Lung (tissue), 17 donors: ENCODE measurements at places on chromosomes 11 and 22. TPM values are rescaled to one million over a fixed set of nuclear protein-coding genes. Genes with fewer than 3 reads are reported as not detected.

DNA sequence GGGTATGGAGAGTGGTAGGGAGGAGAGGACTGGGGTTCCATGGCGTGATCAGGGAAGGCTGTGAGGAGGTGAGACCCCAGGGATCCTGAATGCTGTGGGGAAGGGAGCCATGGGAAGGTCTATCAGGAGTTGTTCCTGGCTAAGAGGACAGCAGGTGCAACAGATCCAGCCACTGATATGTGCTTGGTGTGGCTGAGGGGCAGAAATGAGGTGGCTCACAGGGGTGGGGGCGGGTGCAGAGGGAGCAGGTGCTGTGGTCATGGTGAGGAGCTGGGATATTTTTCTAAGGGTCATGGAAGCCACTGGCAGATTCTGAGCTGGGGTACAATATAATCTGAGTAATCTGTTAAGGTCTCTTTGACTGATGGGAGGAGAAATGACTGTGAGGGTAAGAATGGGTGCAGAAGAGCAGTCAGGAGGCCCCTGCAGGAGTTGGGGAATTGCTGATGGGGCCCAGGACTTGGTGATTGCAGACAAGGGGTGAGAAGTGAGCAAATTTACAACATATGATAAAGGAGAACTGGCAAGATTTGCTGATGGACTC lies 31.3 kb upstream of the DMC1 start:
- no peak for DNase-seq

DNA sequence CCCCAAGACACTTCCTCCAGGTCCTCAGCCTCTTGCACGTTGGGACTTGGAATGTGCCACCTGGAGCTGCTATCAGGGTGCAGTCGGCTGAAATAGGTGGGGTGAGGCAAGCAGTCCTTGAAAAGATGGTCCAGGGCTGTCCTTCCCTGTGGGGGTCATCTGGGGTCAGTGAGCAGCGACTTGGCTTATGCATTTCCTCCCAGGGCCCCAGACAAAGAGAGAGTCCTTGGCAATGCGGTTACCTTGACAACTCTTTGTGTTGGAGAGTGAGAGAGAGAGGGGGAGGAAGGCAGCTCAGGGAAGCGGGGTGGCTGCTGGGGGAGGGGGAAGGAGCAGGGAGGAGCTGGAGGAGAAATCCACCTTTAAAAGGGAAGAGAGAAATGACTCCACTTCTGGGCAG lies 93.8 kb downstream of the MIAT start:
- DNase-seq: peak; percentile 47

GRCh38 chr22:22911327-22912134 lies 23.9 kb downstream of the IGLL5 start:
- DNase-seq: no peak

DNA sequence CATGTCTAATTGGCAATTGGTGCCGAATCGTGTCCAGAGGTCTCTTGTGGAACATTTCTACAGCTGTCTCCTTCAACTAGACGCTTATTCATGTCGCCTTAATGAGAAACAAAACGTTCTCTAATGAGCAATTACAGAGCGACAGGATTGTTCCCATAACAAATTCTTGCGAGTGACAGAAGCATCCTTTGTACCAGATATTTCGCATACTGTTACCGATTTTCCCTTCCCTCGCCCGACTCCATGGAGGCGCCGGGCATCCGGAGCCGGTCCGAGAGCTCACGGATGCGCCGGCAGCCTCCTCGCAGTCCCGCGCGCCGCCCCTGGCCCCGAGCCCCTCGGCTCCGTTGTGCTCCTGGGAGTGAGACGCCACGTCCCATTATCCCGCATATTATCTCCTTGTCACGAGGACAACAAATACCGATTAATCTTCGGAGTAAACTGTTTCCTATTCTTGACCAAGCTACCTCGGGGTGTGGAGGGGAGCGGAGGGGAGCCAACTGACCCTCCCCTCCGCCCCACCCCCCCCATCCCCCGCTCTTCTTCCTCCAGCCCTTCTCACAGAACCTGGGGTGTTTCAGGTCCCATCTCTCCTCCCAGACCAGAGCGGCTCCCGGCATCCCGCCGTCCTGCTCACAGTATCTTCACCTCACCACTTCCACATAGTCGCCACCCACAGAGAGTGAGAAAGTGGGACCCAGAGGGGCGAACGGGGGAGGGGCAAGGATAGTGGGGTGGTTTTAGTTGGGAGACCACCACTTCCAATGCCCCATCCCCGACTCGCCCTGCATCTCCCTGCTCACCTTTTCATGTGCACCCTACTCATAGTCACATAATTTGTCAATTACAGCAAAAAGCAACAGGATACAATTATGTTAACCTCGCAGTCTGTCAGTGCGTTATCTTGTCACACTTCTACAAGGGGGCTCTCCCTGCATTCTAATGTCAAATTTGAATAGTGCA lies 11.4 kb downstream of the PAX6 start:
- no peak for DNase-seq

GRCh38 chr11:128552783-128553661 lies 34.3 kb downstream of the ETS1 start:
- DNase-seq: no peak

DNA sequence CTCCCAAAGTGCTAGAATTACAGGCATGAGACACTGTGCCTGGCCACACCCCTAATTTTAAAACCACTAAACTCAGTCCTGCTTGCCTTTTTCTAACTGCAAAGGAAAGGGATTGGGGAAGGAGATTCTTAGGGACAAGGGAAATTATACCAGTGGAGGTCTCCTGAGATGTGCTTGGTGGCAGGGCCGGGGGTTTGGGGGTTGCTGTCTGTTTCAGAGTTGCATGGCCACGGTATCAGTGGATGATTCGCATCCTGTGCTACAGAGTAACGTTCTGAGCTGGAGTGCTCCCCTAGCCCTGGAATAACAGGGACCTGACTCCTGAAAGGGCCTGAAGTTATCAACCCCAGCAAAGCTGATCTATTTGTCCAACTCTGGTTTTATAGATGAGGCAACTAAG lies 846 bp upstream of the GPHA2 start:
- DNase-seq: no peak

GRCh38 chr11:36060926-36061325 lies 117.1 kb downstream of the LDLRAD3 start:
- DNase-seq: no peak

DNA sequence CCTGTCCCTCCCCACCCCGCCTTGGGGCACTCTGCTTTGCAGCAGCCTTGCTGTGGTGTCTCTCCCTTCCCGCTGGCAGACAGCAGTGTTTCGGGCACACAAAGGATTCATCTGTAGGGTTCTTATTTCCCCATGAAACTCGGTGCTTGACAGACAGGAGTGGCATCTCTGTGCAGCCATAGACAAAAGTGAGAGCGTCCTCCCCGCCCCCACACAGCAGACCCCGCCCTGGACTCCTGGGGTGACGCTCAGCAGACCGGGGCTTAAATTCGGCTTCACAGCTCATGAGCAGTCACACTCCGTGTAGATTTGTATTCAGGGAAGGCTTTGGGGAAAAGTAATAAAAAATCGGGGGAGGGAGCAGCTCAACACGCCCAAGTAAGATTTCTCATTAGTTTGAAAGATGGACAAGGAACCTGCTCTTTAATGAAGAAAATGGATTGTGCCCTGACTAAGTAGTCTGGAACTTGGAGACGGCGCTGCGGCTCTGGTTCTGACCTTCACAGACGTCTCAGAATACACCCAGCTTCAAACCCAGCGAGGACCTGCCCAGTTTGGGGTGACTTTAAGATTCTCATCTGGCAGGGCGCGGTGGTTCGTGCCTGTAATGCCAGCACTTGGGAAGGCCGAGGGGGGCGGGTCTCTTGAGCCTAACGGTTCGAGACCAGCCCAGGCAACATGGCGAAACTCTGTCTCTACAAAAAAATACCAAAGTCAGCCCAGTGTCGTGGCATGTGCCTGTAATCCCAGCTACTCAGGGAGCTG lies 136.0 kb downstream of the CACNA1I start:
- DNase-seq: no peak

GRCh38 chr22:36846949-36847348 lies 13.9 kb upstream of the NCF4 start:
- no peak for DNase-seq

GRCh38 chr11:18001191-18001590 lies 11.7 kb downstream of the SERGEF start:
- no peak for DNase-seq

DNA sequence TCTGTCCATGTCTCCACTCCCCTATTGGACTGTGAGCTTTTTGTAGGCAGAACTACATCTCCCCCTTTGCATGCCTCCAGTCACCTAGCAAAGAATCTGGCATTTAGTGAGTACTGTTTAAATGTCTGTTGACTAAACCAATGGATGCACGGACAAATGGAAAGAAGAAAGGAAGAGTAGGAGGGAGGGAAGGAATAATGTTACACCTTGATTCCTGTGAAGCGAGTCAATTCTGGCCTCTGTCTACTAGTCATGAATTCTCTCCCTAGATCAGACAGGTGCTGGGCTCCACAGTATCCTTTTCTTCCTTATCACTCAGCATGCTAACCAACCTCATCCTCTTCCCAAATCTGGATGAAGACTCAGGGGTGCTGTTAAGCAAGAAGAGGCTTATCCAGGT lies 33.6 kb downstream of the GALNT18 start:
- DNase-seq: no peak

- DNase-seq: no peak
Measured at GRCh38 chr22:45627489-45628233, 44.0 kb upstream of the ATXN10 start.

DNA sequence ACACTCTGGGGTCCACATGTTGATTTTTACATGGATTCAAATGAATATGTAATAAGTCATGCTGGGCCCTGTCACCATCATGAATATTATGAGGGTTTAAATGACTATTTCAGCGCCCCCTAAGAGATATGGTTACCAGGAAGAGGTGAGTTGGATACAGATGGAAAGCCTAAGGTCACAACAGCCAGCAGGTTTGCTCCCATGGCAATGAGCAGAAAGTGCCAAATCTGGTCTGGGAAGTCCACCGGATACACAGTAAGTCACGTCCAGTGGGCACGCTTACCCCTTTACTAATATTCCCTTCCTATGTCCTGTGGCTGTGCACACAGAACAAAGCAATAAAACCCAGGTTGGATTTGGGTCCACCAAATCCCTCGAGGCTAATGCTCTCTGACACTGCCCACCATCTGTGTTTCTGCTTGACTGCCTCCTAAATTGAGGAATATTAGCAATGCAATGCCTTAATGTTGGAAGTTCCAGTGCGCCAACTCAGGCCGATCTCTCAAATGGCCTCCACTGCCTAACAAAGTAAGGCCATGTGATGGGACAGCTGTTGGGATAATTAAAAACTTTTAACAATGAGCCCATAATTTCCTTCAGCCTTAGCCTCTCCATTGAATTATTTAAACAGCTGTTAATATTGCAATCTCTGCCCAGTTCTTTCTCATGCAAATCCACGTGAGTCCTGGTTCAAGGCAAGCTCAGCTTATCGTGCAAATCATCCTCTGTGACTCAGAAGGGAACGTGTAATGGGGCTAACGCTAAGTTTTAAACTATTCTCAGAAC lies 97.6 kb downstream of the SLC1A2 start:
- no peak for DNase-seq

DNA sequence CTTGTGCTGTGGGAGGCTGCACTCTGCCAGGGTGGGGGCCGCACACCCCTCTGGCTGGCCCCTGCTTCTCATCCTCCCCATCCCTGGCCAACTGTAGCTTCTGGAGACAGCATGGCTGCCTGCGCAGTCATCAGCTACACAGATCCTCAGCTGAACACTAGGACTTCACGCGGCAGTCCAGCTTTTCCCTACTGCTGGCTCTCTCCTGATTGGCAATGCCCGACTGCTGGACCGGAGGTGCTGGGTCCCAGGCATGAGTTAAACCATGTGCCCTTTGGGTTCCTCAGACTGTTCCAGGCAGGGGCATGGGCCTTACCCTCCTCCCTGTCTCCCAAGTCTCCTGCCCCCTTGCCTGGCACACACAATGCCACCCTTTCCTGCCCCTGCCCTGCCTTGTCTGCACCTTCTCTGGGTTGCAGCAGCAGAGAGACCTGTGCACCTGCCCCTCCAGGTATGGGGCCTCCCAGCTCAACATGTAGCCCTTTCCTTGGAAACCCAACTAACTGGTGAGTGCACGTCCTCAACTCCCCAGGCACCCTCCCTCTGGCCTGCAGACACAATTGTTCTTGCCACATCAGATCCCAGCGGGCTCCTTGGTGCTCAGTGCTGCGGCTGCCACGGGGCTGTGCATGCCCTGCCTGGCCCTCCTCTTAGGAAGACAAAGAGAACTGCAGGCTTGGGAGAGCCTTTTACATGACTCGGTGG lies 1039.2 kb downstream of the TBC1D22A start:
- no peak for DNase-seq

- DNase-seq: no peak
Measured at GRCh38 chr11:71977090-71977489, 21.6 kb upstream of the IL18BP start.

DNA sequence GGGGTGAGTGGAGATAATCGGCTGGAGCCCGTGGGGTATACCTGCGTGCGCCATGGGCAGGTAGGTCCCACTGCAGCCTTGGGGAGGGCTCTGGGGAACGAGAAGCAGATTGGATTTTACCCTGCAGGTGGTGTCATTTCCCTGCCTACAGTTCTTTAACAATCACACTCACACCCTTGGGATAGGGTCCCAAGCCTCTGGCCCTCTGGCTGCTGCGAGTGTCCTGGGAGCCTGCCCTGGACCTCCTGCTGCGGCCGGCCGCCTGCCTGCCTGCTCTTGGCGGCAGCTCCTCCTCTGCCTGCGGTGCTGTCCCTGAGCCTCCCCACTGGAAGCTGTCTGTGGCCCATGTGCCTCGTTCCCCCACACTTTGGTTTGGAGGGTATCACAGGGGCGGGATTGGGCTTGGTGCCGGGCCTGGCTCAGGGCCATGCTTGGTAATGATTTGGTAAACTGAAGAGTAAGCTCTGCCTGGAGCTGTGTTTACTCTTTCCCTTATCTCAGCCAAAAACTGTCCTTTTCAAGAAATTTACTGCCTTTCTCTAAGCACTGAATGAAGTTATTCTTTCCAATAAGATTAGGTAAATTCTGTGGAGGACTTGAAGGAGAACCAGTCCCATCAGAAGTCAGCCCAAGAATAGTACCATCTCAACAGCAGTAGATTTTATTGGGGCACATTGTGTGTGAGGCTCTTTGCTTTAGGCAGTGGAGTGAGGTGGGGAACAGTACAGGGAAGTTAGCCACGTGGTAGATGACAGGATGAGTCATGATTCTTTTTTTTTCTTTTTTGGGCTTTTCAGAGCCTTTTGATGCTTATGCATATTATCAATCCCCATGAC lies 53.7 kb downstream of the TBC1D22A start:
- DNase-seq: no peak

DNA sequence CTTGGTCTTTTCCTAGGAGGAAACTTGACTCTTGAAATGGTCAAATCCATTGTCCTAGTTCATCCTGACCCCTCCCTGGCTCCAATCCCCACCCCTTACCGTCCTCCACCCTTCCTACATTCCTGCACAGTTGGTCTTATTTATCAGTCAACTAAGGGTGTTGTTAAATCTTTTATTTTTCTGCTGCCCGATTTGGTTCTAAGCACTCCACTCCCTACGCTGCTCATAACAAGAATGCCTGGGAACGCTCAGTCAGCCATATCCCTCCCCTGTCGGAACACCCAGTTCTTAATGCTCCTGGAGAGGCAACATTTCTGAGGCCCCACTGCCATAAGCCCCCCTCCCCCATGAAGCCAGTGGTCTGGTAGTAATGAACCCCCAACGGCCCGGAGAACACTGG lies 9.7 kb downstream of the EHF start:
- no peak for DNase-seq

PDXP gene
- total RNA-seq: 7.4 TPM

KLHDC7B gene
- 0.85 TPM for total RNA-seq

RAG1 gene
- 1.1 TPM for total RNA-seq

RASSF10 gene
- total RNA-seq: 10.0 TPM

MYEOV gene
- 0.52 TPM for total RNA-seq

NAP1L4 gene
- 81.6 TPM for total RNA-seq

PDGFB gene
- 39.4 TPM for total RNA-seq
